ENCODE measurements at places on chromosomes 4 and X.

DNA sequence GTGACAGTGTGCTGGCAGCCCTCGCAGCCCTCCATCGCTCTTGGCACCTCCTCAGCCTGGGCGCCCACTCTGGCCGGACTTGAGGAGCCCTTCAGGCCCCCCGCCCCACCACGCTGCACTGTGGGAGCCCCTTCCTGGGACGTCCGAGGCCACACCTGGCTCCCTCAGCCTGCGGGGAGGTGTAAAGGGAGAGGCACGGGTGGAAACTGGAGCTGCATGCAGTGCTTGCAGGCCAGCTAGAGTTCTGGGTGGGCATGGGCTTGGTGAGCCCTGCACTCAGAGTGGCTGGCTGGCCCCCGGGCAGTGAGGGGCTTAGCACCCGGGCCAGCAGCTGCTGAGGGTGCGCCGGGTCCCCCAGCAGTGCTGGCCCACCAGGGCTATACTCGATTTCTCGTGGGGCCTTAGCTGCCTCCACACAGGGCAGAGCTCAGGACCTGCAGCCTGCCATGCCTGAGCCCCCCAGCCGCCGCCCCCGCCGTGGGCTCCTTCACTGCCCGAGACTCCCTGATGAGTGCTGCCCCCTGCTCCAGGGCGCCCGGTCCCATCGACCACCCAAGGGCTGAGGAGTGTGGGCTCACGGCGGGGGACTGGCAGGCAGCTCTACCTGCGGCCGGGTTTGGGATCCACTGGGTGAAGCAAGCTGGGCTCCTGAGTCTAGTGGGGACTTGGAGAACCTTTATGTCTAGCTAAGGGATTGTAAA, 1672.7 kb upstream of the PCDH7 start:
- no peak for DNase-seq

DNA sequence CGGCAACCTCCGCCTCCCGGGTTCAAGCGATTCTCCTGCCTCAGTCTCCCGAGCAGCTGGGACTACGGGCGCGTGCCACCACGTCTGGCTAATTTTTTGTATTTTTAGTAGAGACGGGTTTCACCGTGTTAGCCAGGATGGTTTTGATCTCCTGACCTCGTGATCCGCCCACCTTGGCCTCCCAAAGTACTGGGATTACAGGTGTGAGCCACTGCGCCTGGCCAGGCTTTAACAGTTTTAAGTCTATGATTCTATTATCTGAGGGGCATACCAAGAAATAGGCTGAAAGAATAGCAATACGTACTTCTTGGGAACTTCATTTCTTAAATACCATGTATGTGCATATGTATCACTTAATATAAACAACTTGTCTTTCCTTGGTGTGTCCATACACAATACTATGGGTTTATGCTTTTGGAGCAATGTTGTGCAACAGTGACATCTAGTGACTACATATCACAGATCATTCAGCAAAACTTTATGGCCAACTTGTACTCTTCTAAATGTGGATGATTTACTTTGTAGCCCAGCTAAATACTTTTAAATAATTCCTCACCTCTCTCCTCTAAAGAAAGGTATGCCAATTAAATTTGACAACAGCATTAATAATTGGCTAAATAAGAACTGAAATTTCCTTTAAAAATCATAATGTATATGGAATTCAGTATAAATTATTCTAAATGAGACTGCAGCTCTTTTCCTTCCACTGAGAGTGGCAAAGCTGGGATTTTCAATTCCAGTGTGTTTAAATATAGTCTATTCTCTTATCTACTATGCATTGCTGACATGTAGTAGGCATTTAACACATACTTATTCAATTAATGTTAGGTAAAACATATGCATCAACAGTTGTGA, 10.4 kb downstream of the SLC9B1 start:
- DNase-seq, result no peak

DNA sequence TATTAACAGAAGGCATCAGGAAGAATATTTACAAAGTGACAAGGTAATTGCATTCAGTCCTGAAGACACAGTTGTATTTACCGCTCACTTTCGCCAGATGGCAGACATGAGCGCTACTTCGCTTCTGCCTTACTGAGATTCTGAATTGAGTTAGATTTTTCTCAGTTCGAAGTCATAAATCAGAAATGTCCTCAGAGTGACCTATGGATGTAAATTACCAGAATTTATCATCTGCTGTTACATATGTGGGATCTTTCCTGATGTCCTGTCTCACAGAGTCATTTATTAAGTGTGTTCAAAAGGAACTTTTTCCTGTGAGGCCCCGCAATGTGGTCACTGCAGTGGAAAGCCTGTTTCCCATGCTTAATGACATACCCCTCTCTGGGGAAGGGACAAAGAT, 97.3 kb upstream of the DCLK2 start:
- DNase-seq, result peak; percentile 76

DNA sequence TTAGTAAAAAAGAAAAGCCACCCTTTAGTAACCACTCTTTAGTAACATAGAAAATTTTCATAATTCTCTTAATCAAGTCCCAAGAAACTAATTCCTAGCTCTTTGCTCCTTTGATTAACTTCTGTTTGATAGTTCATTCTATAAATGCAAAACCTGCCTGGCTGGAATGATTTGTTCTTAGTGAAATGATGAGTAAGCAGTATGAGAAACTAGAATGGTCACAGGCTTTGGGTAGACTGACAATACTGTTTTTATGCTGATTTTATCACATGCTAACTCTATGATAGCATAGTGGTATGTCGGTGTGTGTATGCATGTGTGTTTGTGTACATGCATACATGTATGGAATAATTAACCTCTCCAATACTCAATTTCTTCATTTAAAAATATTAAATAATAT, 81.2 kb downstream of the SYTL5 start:
- no peak for DNase-seq

DNA sequence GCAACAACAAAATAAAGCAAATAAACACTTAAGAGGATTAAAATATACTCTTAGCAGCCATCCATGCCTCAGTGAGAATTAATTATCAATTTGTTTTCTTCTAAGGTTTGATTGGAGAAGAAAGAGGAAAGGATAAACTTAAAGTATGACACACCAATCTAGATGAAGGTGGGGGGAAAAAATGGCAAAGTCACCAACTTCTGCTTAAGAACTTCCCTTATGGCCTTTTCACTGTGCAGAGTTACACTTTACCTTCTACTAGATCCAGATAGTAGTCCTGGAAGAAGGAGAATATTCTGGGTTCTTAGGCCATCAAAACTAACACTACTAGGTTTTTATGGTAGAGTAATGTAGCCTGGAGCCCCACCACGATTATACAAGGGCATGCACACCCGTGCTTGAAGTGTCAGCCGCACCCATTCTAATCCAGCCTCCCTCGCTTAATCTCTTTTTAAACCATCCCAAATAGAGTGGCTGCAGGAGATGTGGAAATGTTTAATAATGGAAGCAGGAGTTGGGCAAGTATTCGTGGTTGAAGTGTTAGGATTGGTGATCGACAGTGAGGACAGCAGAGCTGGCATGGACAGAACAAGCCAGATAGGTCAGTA, 14.1 kb downstream of the ENPEP start:
- DNase-seq, result no peak

DNA sequence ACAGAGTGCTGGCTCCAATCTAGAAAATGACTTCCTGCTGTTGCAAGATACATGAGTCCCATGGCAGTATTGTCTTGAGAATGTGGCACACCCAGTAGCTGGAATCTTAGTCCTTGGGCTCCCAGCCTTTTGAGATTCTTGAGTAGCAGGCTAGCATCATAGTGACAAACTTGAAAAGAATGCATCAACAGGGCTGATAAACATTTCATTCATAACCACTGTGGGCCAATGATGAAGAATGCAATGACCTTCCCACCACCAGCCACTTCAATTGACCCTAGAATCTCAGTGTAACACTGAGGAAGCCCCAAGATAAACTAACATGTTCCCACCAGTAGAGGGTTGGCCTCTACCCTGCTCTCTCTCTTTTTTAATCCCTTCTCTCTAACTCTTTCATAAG, 329.3 kb downstream of the GBA3 start:
- DNase-seq, result no peak

Data from activated effector memory CD4-positive, alpha-beta T cell treated with anti-CD3 and anti-CD28 coated beads, Interleukin-2, amount 50 U/mL, for 16 hours (primary cell).